H1 (cell line): ENCODE measurements at places on chromosomes 16 and 17.

- no peak for DNase-seq
Observed at GRCh38 chr16:15576960-15577958, 65.7 kb downstream of the MARF1 start.

DNA sequence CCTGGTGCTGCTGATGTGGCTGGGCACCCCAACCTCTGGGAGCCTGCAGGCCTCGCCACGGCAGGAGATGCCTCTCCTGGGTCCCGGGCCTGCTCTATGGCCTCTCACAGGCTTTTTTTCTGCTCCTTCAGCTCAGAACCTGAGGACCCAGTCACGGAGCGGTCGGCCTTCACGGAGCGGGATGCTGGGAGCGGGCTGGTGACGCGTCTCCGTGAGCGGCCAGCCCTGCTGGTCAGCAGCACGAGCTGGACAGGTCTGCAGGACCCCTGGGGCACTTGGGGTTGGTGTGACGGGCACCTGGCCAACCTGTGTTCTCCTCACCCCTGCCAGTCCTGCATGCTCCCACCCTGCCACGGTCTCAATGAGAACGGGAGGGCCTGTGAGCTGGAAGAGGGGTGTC, 7.0 kb downstream of the ALG1 start:
- no peak for DNase-seq

GRCh38 chr17:57243171-57243622, 13.1 kb upstream of the MSI2 start:
- DNase-seq = peak; percentile 47

- no peak for DNase-seq
Observed at GRCh38 chr16:30665830-30666190, 7.6 kb downstream of the FBRS start.

DNA sequence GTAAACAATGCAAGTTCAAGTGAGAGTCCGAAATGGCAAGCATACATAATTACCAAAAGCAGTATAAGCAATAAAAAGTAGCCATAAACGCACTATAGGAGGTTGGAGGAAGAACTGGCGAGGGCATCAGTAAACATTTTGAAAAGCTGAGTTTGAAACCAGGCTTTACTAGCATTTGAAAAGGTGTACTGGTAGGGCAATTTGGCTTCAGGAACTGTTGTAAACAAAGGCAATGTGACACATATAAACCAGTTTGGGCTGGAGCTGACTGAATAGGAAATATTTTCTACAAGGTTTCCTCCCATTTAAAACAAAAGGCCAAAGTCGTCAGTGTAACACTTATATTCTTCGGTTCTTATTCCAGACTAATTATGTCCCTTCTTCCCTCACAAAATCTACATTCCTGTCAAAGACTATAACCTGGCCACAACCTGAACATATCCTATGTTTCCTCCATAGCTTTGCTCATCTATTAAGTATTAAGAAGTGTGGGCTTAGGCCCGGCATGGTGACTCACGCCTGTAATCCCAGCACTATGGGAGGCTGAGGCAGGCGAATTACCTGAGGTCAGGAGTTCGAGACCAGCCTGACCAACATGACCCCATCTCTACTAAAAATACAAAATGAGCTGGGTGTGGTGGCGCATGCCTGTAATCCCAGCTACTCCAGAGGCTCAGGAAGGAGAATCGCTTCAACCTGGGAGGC, 7.8 kb downstream of the CBX1 start:
- DNase-seq = no peak

DNA sequence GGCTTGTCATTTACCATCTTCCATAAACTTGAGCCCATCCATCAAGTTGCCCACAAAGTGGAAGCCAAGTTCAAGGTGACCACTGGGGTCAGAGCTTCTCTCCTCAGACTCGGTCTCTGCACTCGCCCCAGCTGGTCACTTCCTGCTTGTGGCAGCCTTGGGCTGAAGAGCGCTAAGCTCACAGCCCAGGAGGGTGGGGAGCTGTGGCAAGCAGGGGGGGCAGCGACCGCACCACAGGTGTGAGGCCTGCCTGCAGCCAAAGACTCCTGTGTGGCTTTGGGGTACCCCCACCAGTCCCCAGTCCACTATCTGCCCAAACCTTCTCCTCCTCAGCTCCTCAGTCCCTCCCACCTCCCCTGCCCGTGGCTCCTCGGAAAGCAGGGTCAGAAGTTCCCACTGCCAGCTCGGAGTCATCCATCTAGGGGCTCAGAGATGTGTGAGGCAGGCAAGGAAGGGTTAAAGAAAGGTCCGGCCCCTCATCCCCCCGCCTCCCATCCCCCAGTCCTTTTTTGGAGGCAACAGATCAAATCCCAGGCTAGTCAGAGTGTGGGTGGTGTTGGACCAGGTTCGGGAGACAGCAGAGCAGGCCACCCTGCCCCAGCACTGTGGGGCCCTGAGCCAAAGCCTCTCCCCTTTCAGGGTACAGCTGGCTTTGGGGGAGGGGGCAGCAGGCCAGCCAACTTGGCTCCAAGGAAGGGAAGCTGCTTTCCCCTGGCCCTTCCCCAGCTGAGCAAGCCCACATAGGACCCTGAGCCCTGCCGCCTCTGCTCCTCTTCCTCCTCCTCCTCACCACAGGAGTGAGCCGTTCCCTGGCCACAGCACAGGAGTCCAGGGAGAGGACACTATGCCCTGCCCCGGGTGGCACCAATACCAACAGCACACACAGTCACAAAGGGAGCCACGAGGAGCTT, 3.2 kb downstream of the CSF3 start:
- DNase-seq = peak; percentile 29

GRCh38 chr16:10579575-10579964, 828 bp downstream of the EMP2 start:
- no peak for DNase-seq

GRCh38 chr16:85425074-85425662, 188.0 kb upstream of the GSE1 start:
- no peak for DNase-seq

DNA sequence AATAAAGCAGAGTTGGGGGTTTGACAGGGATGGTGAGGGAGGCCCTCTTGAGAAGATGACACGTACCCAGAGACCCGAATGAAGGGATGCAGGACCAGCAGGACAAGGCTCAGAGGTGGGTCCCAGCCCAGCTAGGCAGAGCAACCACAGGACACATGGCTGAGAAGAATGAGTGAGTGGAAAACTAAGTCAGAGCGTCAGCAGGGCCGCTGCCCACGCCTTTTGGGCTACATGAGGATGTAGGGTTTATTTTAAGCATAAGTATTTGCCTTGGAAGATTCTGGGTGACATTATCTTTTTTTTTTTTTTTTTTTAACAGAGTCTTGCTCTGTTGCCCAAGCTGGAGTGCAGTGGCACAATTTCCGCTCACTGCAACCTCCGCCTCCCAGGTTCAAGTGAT, 176.0 kb downstream of the TMEM132E start:
- no peak for DNase-seq

DNA sequence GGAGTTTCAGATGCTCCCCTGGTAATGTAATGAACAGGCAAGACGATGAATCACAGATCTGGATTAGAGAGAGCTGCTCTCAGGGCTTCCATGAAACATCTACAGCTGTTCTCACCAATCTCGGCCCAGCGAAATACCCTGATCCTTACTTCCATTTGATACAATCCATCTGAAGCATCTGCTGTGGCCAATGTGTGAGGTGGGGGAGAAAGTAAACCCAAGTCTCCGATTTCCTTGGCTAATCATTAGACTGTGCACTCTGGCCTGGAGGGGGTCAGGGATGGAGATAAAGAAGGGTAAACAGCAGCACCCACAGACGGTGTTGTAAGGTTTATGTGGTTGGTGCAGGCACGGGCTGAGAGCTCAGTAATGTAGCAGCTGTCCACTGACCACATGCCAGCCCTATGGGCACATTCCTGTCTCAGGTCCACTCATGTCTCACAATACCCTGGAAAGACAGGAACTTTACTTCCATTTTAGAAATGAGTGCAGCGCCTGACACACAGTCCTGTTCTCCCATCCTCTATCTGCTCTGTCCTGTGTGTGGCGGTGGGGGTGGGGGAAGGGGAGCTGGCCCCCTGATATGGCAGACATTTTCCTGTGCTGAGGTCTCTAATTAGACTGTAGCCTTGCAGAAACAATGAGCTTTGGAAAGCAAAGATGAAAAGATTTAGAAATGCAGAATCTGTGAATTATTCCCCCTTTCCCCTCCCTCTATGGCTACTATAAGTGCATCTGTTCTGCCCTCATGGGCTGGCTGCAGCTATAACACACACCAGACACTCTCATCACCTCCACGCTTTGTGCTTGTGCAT, 48.3 kb upstream of the ERN1 start:
- DNase-seq = no peak

GRCh38 chr16:77868478-77868877, 80.1 kb downstream of the VAT1L start:
- DNase-seq = no peak

DNA sequence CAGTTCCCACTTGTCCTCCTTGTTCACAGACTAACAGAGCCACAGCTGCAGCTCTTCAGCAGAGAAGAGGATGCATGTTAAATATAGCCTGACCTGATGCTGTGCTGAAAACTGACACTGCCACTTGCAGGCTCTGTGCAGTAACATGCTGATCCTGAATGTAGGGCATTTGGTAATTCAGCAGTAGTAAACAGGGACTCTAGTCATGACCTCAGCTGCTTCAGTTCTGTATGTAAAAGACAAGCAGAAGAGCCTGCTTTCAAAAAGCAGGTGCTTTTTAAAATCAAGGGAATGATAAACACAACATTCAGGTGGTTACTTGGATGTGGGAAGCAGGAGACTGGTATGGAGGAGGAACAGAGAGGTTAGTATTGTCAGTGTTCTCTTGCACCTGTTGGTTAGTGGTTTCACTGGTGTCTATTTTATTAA, 33.8 kb downstream of the ESRP2 start:
- no peak for DNase-seq

- DNase-seq = no peak
Observed at GRCh38 chr16:84737192-84738011, 37.6 kb downstream of the USP10 start.

DNA sequence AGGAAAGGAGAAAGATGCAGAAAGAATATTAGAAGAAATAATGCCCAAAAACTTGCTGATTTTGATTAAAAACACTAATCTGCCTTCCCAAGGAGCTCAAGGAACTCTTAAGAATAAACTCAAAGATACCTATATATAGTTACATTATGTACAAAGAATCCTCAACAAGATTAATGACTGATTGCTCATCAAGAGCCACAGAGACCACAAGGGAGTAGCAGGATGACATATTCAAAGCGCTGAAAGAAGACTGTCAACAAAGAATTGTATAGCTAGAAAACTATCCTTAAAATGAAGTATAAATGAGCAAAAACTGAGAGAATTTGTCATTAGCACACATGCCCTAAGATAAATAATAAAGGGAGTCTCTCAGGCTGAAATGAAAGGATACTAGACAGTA, 6.2 kb downstream of the LPCAT2 start:
- no peak for DNase-seq

DNA sequence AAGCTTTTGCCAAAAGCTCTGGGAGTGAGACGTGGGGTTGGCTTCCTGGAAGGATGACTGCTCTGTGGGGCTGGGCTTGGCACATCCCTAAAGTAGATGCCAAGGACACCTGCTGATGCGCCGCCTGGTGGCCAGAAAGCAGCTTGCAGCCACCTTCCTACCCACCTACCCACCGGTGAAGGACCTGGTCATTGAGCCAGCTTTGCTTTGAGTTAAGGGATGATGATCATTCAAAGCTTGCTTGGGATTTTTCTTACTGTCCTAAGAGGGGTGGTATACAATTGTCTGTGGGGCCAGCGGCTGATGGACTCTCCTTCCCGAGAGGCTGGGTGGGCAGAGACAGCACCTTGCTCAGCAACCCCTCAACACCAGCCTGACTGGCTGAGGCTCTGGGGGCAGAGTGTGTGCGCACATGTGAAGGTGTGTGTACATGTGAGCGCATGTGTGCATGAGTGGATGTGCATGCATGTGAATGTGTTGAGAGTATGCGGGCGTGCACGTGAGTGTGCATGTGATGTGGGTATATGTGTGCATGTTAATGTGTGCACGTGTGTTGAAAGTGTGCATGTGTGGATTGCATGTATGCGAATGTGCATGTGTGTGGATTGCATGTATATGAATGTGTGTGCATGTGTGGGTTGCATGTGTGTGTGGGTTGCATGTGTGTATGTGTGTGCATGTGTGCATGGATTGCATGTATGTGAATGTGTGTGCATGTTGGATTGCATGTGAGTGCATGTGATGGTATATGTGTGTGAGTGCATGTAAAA, 18.6 kb downstream of the C1QTNF1 start:
- DNase-seq = no peak

GRCh38 chr17:1979182-1979985, 45.8 kb downstream of the RTN4RL1 start:
- DNase-seq = no peak

DNA sequence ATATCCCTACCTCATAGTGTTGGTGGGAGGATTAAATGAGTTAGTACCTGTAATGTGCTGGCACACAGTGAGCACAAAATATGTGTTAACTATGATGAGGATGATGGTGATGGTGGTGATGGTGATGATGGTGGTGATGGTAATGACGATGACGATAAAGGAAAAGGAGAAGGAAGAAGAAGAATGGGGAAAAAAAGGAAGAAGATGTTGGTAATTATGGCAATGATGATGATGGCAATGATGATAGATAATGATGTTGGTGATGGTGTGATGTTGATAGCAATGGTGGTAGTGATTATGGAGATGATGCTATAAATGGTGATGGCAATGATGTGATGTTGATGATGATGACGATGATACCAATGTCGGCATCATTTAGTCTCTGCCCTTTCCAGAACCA, 270.2 kb downstream of the GRIN2A start:
- DNase-seq = no peak
